ENCODE measurements at places on chromosomes 7 and 10.
A peak's percentile ranks its signal among the peaks of the same experiment; 100 is the strongest.

GRCh38 chr10:97025613-97026242 is 160.0 kb downstream of the SLIT1 start:
- peaks cover 25% of the 10 kb centered on the region for H3K4me1 ChIP-seq
- no peak overlapping the region for H3K4me3 ChIP-seq
- H3K36me3 ChIP-seq, result no peaks in the 10 kb centered on the region
- H3K27ac ChIP-seq, result no peak overlapping the region

GRCh38 chr7:156203923-156204322 is 391.7 kb upstream of the SHH start:
- H3K4me1 ChIP-seq, result no peaks in the 10 kb centered on the region
- no peak for DNase-seq
- no peaks in the 10 kb centered on the region for H3K27me3 ChIP-seq
- no peak overlapping the region for H3K27ac ChIP-seq

DNA sequence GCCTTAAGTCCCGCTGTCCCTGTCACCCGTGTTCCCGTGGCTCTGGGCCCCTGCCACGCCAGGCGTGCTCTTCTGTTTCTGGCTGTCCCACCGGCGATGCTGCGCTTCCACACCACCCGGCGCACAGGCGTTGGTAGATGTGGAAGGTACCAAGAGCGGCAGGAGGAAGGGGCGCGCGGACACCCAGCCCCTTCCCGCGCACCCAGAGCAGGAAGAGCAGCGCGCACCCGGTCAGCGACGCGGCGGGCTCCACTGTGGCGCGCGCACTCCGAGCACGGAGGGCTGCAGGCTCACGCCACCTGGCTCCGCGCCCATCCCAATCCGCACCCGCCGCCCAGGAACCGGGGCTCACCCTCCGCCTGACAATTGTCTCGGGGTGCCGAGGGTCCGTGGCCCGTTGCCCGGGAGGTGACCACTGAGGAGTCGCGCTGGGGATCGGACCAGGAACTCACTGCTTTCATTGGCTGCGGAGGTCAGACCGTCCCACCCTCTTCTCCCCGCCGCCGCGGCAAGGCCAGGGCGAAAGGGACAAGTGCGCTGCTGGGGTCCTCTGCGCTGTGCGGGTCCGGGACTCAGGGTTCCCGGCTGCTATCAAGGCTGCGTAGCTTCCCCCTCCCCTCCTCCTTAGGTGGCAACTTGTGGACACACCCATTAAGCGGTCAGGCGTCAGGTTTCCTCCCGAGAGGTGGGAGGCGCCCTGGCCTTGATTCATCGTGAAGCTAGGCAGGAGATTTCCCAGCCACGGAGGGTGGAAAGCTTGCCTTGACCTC is 121.6 kb upstream of the ZNF92 start:
- H3K4me1 ChIP-seq, result no peaks in the 10 kb centered on the region
- no peak for DNase-seq
- H3K36me3 ChIP-seq, result no peaks in the 10 kb centered on the region
- H3K27ac ChIP-seq, result no peak overlapping the region

GRCh38 chr7:99386584-99387238 is 12.2 kb downstream of the ARPC1B start:
- DNase-seq, result no peak
- H3K36me3 ChIP-seq, result peaks cover 73% of the 10 kb centered on the region
- no peak overlapping the region for H3K4me3 ChIP-seq
- no peaks in the 10 kb centered on the region for H3K27me3 ChIP-seq

DNA sequence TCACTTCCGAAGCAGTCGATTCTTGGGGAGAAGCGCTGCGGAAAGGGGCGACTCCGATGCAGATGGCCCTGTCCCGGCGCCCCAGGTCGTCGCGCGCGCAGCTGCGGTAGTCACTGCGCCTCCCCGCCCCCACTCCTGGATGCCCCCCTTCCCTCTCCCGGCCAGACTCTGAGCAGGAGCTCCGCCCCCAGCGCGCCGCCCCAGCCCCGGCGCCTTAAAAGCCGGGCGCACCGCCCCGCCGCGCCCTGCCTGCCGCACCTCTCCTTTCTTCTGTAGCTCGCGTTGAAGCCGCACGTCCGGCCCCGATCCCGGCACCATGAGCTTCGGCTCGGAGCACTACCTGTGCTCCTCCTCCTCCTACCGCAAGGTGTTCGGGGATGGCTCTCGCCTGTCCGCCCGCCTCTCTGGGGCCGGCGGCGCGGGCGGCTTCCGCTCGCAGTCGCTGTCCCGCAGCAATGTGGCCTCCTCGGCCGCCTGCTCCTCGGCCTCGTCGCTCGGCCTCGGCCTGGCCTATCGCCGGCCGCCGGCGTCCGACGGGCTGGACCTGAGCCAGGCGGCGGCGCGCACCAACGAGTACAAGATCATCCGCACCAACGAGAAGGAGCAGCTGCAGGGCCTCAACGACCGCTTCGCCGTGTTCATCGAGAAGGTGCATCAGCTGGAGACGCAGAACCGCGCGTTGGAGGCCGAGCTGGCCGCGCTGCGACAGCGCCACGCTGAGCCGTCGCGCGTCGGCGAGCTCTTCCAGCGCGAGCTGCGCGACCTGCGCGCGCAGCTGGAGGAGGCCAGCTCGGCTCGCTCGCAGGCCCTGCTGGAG is at the start of gene INA:
INA (plus strand) TSS at position 243 of the 817 bp plus-strand sequence; CDS start at position 317, 74 bp downstream.
- no peak within 1 kb of the TSS for H3K27ac ChIP-seq
- H3K27me3 ChIP-seq, result peaks cover 68% of the 10 kb centered on the region
- H3K4me1 ChIP-seq, result no peaks in the 10 kb centered on the region
- no peak for DNase-seq
- H3K36me3 ChIP-seq, result no peaks in the 10 kb centered on the region
- peak within 1 kb of the TSS; percentile 18 for H3K4me3 ChIP-seq

GRCh38 chr10:34537629-34538231 is 277.4 kb downstream of the PARD3 start:
- H3K4me1 ChIP-seq, result no peaks in the 10 kb centered on the region
- no peaks in the 10 kb centered on the region for H3K27me3 ChIP-seq
- no peak overlapping the region for H3K27ac ChIP-seq
- H3K36me3 ChIP-seq, result no peaks in the 10 kb centered on the region

DNA sequence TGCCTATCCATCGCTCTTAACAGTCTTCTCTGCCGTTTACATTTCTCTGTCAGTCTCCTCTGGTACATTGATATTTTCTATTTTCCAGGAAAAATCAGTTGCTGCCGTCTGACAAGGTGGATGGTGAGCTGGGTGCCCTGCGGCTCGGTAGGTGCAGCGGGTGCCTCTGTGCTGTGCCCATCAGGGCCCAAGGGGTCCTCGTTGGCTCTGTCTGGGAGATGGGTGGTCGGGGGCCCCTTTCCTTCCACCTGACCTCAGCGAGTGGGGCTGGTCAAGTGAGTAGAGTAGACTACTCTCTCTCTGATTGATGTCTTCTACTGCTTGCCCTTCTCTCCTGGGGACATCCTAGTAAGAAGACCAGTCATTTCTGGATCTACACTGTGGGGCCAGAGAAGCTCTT is 57.4 kb downstream of the MINDY4 start:
- H3K27me3 ChIP-seq, result no peaks in the 10 kb centered on the region
- no peaks in the 10 kb centered on the region for H3K4me1 ChIP-seq
- peaks cover 24% of the 10 kb centered on the region for H3K36me3 ChIP-seq
- no peak overlapping the region for H3K27ac ChIP-seq

- peaks cover 74% of the 10 kb centered on the region for H3K36me3 ChIP-seq
- peak overlapping the region; percentile 38 for H3K27ac ChIP-seq
- no peak overlapping the region for H3K4me3 ChIP-seq
- no peaks in the 10 kb centered on the region for H3K27me3 ChIP-seq
- H3K4me1 ChIP-seq, result peaks cover 49% of the 10 kb centered on the region
- DNase-seq, result no peak
Observed at GRCh38 chr10:80165173-80165572, 32.6 kb downstream of the PLAC9 start.

- no peaks in the 10 kb centered on the region for H3K4me1 ChIP-seq
- H3K27me3 ChIP-seq, result no peaks in the 10 kb centered on the region
- H3K27ac ChIP-seq, result no peak overlapping the region
- no peak overlapping the region for H3K4me3 ChIP-seq
- peak; percentile 29 for DNase-seq
Observed at GRCh38 chr7:98165827-98166667, 45.2 kb upstream of the BHLHA15 start.

- H3K36me3 ChIP-seq, result no peaks in the 10 kb centered on the region
- no peak overlapping the region for H3K27ac ChIP-seq
- no peak for DNase-seq
- H3K4me1 ChIP-seq, result peaks cover 7% of the 10 kb centered on the region
- peak overlapping the region; percentile 46 for H3K4me3 ChIP-seq
Observed at GRCh38 chr10:92420546-92421275, 129.7 kb downstream of the MARCHF5 start.
